Fibroblast of pulmonary artery (primary cell): ENCODE measurements at places on chromosomes 5 and 9.

DNA sequence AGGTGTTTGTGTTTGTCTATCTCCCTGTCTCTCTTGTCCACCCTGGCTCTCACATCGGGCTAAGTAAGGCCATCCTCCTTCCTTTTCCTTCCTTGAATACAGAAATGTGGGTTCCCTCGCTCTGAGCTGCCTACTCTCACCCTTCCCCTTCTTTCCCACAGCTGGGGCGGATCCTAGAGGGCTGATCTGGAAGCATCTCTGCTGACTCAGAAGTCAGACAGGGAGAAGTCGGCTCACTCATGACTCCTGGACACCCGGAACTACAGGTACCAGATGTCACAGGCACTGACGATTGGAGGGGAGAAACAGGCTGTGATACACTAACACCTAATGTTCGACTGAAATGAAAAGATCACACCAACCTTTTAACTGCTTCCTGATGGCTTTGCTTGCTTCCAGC, 41.3 kb downstream of the PTPN3 start:
- no peak for DNase-seq

GRCh38 chr5:123273984-123274383, 149.2 kb downstream of the CEP120 start:
- DNase-seq: no peak

DNA sequence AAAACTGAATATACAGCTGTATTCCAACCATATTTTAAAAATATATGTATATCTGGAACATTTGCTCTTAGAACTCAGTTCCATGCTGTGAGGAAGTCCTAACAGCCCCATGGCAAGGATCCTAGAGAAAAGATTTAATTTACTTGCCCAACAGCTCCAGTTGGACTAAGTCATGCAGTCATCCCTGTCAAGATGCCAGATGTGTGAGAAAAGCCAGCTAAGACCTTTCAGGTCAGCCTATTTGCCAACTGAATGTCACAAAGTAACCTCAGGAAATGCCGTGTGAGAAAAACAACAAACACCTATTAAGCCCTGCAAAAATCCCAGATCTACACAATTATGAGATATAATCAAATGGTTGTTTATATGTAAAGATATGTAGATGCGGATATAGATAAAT, 416.3 kb downstream of the NR2F1-AS1 start:
- peak; percentile 93 for DNase-seq

DNA sequence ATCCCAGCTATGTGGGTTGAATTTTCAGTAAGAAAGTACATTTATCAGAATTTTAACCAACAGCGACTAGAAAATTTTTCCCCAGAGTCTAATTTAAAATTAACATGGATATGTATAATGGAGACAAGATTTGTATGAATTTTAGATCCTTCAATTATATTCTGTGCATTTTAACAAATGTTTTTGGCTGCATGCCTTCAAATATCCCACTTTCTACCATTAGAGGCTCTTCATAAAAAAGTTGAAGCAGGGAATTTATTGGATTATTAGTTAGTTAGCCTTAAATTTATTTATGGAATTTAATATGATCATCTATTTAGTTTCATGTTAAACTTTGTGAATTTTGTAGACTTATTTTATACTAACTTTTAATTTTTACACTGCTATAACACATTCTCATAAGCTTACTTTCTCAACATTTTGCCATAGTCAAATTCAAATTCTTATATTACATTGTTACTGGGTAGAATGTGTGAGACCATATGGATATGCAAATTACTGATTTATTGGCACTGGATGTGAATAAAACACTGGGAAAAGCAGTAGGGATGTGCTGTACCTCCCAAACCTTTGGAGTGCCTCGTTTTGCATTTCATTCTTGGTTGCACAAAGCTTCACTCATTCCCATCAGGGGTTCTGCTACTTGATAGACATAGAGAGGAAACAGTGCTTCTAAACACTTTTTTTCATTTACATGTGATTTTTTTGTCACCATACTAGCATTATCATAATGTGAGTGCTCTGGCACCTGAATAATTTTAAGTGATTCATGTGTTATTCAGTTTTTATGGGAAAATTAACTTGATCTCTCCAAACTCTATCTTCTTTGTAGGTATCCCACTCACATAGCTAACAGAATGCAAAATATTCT, 491.8 kb upstream of the COX7C start:
- no peak for DNase-seq

GRCh38 chr5:97134634-97135033, 7.8 kb downstream of the LIX1 start:
- DNase-seq: no peak
